ENCODE measurements at places on chromosomes 2 and 18.

DNA sequence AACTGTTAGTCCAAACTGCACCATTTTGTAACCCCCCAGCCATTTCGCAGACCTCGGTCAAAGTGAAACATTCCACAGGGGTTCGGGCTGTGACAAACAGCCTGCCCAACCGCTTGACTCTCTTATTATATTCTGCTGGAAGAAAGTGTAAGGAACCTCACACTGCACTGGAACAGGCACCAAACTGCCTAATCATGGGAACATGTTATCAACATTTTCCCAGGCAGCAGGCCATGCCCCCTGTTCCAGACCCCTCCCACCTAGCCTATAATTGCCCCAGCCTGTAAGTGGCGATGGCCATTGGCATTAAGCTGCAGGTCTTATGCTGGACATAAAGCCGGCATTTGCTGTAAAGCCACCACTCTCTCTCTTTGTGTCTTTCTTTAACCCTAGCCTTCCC lies 16.9 kb downstream of the LYG2 start:
- DNase-seq, result no peak

- no peak for DNase-seq
Observed at GRCh38 chr2:85273738-85274731, 53.8 kb downstream of the TGOLN2 start.

DNA sequence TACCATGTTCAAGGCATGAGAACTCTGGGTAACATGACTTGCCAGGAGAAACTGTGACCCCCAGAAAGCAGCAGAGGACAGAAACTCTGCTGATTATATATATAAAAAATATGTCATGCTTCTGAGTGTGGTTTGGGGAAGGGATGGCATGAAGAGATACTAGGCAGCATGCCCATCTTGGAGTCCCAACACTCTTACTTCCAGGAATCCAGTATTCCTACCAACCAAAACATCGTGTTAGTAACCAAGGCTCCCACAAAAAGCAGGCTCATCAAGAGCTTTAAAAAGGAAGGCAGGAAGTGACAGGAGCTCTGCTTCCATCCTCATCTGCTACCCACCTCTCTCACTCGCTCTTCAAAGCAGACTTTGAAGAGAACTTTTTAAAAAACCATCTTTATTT lies 31.6 kb upstream of the TWIST2 start:
- DNase-seq, result no peak

- no peak for DNase-seq
Observed at GRCh38 chr2:202046572-202046971, 12.9 kb downstream of the FZD7 start.

- DNase-seq, result no peak
Observed at GRCh38 chr2:226643030-226643945, 156.3 kb downstream of the IRS1 start.

GRCh38 chr2:136126421-136126926 lies 8.5 kb upstream of the CXCR4 start:
- no peak for DNase-seq

DNA sequence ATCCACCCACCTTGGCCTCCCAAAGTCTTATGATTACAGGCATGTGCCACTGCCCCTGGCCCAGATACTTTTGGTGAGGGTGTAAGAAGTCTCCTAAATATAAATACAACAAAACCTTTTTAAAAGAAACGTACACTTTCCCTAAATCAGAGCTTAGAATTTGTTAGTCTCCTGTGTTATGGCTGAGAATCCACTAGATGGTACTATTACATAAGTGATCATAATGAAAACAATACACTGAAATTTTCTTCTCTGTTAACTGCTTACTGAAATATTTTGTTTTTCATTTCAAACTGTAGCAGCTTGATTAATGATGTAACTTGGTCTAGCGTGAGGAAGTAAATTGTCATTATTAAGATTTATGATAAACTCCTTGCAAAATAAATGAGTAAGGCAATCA lies 74.8 kb upstream of the FAM98A start:
- DNase-seq, result no peak

- DNase-seq, result no peak
Observed at GRCh38 chr2:120672526-120673204, 63.0 kb upstream of the GLI2 start.

- no peak for DNase-seq
Observed at GRCh38 chr2:128746356-128746755, 427.7 kb upstream of the HS6ST1 start.

- no peak for DNase-seq
Observed at GRCh38 chr2:197600306-197600705, 75.1 kb downstream of the RFTN2 start.

- DNase-seq, result no peak
Observed at GRCh38 chr18:72128649-72129048, 415.5 kb downstream of the CBLN2 start.

DNA sequence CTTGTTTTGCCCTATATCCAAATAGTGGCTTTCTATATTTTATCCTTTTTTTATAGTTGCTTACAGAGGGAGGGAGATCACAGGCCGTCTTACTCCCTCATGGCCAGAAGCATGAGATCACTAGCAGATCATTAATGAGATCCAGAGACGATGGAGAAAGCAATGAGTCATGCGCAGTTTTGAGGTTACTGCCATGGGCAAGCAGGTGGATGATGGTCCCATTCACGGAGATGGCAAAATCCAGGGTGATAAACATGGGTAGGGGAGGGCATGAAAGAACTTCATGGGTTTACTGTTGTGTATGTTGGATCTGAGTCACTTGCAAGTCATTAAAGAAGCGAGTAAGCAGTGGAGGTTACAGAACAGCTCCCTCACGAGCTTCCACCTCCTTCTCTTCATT lies 60.4 kb downstream of the C18orf63 start:
- DNase-seq, result no peak

DNA sequence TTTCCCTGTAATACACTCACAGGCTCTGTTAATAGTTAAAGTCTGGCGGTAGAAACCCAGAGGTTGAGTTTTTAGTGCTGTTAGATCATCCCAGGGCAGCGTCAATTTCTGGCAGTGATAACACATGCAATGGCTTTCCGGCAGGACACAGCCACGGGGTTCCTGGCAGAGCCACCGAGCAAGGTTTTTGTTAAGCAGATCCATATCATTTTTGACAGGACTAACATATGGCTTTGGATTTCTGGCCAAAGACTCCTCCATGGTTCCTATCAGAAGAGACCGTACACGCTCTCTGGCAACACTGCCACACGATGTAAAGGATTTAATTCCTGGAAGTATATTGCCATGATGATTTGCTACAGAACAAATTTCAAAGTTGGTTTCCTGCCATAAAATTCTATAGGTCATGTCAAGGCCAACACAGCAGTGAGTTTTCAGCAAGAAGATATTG lies 854.3 kb downstream of the LRRTM4 start:
- DNase-seq, result no peak

GRCh38 chr2:128692895-128693742 lies 374.5 kb upstream of the HS6ST1 start:
- DNase-seq, result no peak

DNA sequence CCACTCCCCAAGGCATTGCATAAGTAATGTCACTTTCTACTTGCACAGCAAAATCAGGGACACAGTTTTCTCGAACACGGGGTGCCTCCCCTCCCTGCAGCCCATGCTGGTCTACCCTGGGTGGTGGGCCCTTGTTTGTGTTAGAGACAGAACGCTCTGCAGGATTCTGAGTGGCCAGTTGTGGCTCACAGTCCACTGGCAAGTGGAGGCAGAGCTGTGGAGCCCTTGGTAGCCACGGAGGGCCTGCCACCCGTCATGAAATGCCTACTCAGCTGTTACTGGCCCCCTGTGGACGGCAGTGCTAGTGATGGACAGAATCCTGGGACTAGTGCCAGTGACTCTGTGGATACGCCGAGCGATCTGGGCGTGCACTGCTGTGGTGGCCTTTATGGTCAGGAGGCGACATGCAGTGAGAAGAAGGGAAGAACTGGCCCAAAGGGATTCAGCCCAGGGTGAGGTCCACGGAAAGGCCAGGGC lies 54.0 kb upstream of the TXNDC2 start:
- DNase-seq, result no peak

DNA sequence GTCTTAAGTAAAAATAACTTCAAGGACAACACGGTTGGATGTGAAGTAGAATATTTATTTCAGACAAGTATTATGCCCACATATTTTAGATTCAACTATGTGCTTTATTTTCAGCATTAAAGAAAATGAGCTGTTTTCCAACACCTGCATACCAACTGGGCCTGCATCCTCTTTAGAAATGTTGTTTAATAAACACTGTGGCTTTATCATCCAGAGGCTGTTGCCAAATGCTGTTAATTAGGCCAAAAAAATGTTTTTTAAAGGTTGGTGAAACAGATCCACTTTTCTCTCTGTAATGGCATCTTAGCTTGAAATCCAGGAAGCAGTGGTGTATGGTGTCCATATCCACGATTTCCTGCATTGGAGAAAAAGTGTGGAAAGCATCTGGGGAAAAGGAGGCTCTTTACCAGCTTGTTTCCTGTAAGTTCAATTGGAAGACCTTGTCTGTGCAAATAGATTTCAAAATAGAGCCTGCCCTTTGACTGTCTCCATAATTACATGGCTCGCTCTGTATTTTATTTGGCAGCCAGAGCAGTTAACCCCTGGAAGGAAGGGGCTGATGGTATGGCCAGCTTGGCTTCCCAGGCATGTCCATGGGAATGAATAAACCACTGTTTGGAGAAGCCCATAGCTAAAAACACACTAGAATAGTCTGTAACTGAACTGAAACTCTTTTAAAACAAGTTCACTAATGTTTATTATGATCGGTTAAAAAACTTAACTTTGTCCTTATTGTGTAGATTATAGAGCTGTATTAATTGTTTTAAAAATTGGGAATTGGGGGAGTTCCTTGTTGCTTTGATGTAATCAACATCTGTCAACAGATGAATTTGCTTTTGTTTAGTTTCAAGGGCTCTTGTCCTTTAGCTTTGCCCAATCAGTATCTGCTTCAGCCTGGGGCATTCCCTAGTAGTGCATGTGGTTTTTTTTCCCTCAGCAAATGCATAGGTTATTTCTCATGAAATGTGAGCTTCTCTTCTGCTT lies 33.0 kb upstream of the DLX1 start:
- DNase-seq, result no peak

DNA sequence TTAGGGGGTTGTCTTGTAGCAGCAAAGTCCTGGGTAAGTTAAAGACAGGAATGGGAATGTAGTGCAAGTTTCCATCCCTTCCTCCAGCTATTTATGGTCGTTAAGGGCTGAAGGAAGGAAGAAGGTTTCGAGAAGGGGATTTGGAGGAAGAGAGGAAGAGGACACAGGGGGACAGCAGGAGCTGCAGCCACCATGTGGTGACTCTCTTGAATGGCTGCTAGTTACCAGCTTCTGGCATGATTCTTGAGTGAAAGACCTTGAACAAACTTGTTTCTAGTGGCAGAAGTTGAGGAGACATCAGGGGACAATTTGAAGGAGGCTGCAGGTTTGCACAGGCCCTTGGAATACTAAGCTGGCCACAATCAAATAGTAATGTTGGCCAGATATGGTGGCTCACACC lies 116.6 kb downstream of the MTX2 start:
- DNase-seq, result no peak

GRCh38 chr2:161426922-161427663 lies 11.0 kb downstream of the TBR1 start:
- no peak for DNase-seq

DNA sequence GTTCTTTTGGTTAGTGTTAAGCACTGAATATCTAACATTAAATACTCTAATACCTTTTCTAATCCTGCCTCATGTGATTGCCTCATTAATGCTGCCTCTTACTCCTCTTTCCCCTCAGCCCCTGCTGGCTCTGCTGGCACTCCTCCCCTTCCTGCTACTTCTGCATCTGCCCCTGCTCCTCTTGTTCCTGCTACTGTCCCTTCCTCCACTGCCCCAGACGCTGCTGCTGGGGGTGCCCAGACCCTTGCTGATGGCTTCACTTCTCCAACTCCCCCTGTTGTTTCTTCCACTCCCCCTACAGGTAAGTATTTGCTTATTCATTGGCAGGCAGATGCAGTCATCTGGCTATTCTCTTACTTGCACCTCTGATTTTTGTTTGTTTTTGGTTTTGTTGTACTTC lies 68.5 kb downstream of the ABI2 start:
- DNase-seq, result no peak

DNA sequence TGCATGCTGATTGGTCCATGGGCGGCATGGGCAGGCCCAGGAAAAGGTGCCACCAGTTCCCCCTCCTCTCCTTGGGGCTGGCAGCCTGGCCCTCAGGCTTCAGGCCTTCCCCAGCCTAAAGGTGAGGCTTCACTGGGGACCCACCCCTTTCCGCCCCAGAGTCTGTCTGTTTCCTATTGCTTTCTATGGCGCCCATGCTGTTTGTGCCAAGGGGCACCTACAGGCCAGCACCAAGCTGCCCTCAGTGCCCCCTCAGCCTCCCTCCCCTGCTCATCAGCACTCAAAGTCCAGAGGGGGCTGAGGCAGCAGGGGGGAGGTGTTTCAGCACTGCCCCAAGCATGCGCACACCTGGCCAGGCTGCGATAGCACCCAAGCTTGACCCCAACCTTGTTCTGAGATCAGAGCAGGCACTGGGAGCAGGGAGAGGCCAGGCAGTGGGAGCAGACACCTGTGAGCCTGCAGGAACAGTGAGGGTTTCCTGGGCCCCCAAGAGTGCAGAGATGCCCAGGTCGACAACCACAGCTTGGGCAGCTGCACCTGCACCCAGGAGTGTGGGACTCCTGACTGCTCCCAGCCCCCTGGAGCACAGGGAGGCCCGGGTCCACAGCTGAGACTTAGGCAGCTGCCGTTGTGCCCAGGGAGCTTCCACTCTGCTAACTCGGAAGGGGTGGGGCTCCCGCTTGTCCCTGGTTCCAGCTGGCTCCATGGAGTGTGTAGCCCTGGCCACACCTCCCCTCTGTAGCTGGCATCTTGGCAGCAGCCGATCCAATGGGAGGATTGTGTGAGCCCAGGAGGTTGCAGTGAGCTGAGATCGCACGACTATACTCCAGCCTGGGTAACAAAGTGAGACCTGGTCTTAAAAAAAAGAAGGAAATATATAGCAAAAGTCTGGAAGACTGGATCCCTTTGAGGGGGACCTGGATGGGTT lies 69.1 kb downstream of the NCAPH start:
- no peak for DNase-seq

DNA sequence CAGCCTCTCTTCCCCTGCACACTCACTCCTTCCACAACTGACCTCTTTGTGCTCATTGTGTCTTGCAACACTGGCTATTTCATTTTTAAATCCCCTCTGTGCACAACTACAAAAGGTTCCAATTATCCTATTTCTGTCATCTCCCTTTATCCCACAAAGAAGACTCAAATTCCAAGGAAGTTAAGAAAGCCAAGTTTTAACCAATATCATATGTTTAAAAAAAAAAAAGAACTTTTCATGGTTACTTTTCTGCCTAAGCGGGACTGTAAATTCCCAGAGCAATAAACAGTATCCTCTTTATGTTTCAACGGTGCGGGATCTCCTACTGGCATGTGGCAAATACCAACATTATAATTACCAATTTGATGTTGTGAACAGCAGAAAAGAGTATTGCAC lies 83.8 kb downstream of the DOCK10 start:
- no peak for DNase-seq

GRCh38 chr2:104539649-104540048 lies 314.3 kb upstream of the POU3F3 start:
- DNase-seq, result no peak

DNA sequence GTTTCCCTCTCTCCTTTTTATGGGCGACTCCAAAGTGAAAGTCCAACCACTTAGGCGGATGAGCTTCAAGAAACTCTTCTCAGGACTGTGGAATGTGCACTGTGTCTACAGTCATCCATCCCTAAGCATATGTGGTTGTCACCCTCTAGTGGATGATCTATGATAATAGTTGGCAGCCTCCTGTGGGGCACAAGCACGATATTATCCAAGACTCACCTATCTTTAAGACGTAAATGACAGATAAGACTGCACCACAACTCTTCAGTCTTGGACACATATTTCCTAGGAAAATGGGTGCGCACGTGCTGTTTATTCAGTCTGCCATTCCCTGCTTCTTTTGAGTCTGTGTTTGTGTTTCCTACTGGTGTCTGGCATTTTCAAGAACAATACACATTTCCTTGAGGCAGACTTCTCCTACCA lies 145.5 kb upstream of the CTAGE1 start:
- DNase-seq, result peak; percentile 25
